Smooth muscle cell of bladder (primary cell): ENCODE measurements at places on chromosomes 2 and 18. TPM values are rescaled to one million over a fixed set of nuclear protein-coding genes. Genes with fewer than 3 reads are reported as not detected.

The PSTPIP2 gene
- total RNA-seq, result 5.5 and 5.7 TPM in 2 replicates

The CSRNP3 gene
- total RNA-seq, result 0.57 and 0.74 TPM in 2 replicates

The NAB1 gene
- 41.2 and 69.5 TPM in 2 replicates for total RNA-seq

The CD8B2 gene
- not detected in 2 replicates for total RNA-seq

The KYNU gene
- 9.5 and 66.7 TPM in 2 replicates for total RNA-seq

The SPEG gene
- 3.7 and 9.8 TPM in 2 replicates for total RNA-seq

The MC4R gene
- not detected in 2 replicates for total RNA-seq

The STAT4 gene
- total RNA-seq, result 1.4 and 2.0 TPM in 2 replicates

The HOXD12 gene
- total RNA-seq, result not detected in 2 replicates

The NCKAP5 gene
- 1.2 and 4.3 TPM in 2 replicates for total RNA-seq

The GCKR gene
- 0.14 and 0.55 TPM in 2 replicates for total RNA-seq

The ITGB6 gene
- not detected in 2 replicates for total RNA-seq

The AGXT gene
- 0.14 TPM in 1 of 2 replicates, not detected in the other for total RNA-seq

The DNAJC5G gene
- not detected in 2 replicates for total RNA-seq

The SGPP2 gene
- total RNA-seq, result not detected in 2 replicates

The RUFY4 gene
- total RNA-seq, result not detected in 2 replicates

The ASXL3 gene
- total RNA-seq, result 0.43 and 0.46 TPM in 2 replicates

The ARHGAP28 gene
- 1.5 and 10.5 TPM in 2 replicates for total RNA-seq

The PTPRN gene
- 6.4 and 57.0 TPM in 2 replicates for total RNA-seq

The C2orf92 gene
- 0.85 and 1.5 TPM in 2 replicates for total RNA-seq

The POTEC gene
- under 0.01 TPM in 1 of 2 replicates, not detected in the other for total RNA-seq

The DLX1 gene
- not detected in 2 replicates for total RNA-seq

The CLEC4F gene
- not detected in 2 replicates for total RNA-seq

The RAB17 gene
- 0.14 and 0.28 TPM in 2 replicates for total RNA-seq

The ANKRD23 gene
- total RNA-seq, result 1.00 and 1.3 TPM in 2 replicates

The NEU4 gene
- total RNA-seq, result under 0.01 TPM in 1 of 2 replicates, not detected in the other

The AFG3L2 gene
- total RNA-seq, result 39.3 and 45.3 TPM in 2 replicates

The MARCO gene
- total RNA-seq, result not detected in 2 replicates

The STARD6 gene
- not detected in 2 replicates for total RNA-seq

The ACTG2 gene
- 12.3 and 20.1 TPM in 2 replicates for total RNA-seq

The DES gene
- 0.71 and 3.7 TPM in 2 replicates for total RNA-seq

The ABCG5 gene
- total RNA-seq, result not detected in 2 replicates

The CFAP221 gene
- total RNA-seq, result not detected in 2 replicates

The MBOAT2 gene
- 38.8 and 39.4 TPM in 2 replicates for total RNA-seq

The DSC2 gene
- under 0.01 TPM in 1 of 2 replicates, not detected in the other for total RNA-seq

The TMEM247 gene
- total RNA-seq, result not detected in 2 replicates

The MC5R gene
- not detected in 2 replicates for total RNA-seq
